ENCODE measurements at places on chromosomes 1 and 21. TPM values are rescaled to one million over a fixed set of nuclear protein-coding genes. Genes with fewer than 3 reads are reported as not detected.

DNA sequence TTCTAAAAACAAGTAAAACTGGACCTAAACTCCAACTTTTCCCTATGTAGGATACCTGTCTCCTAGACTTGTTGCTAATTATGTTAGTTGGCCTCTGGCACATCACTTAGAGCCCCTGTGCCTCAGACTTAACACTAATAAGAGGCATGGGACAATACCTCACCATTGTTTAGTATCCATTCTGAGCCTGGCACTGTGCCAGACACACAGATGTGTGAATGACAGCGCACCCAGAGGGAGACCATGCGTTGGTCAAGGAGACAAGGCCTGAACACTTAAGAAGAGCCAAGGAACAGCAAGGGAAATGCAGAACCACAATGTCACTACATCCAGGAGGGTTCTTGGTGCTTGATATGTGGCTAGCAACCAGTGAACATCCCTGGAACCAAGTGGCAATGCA lies 189.1 kb downstream of the FGGY start:
- H3K27me3 ChIP-seq: no peaks in the 10 kb centered on the region
- DNase-seq: no peak
- peaks cover 7% of the 10 kb centered on the region for H3K4me1 ChIP-seq
- H3K36me3 ChIP-seq: no peaks in the 10 kb centered on the region
- peak overlapping the region; percentile 71 for H3K27ac ChIP-seq
- no peak overlapping the region for H3K4me3 ChIP-seq

DNA sequence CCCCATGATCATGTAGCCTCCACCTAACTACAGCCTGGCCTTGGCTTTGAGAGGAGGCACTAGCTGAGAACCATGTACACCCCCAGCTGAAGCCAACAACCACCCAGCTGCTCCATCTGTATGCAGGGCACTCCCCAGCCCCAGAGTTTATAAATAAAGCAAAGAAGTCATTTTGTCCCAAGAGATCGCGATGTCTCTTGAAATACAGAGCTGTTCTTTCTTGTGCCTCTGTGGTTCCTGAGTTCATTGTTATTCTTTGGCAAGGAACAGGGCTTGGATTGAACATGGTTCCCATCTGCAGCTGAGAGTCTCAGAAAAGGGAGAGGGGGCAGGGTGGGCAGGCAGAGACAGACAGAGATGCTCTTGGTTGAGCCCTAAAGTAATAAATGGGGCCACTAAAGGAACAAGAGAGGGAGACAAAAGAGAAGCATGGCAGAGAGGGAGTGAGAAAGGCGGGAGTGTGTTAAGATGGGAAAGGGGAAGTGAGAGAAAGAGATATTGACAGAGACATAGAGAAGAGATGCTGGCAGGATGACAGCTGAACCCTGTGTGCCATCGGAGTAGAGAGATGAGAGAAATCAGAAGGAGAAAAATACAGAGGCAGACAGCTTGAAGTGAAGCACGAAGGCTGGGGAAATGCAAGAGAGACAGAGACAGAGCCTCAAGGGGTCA lies 63.3 kb downstream of the TNR start:
- H3K4me3 ChIP-seq: no peak overlapping the region
- H3K27me3 ChIP-seq: no peaks in the 10 kb centered on the region
- H3K27ac ChIP-seq: no peak overlapping the region
- no peaks in the 10 kb centered on the region for H3K4me1 ChIP-seq
- no peak for DNase-seq

Gene PAX7
- polyA plus RNA-seq: 0.06 TPM

DNA sequence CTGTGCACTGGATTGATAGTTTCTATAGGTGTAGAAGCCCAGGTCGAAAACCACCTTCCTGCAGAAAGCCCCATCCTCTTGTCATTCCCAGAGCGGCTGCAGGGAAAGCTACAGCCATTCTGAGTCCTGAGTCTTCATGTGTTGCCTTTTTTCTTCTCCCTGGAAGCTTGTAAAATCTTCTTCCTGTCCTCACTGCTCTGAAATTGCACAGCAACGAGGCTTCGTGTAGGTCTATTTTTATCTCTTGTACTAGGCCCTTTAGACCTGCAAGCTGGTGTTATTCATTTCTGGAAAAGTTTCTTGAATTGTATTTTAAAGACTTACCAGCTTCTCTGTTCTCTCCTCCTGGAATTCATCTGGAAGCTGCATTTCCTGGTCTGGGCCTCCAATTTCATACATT lies 44.2 kb upstream of the ETS2 start:
- peak overlapping the region; percentile 52 for H3K27ac ChIP-seq
- no peak for DNase-seq

Gene NBPF6
- not detected for polyA plus RNA-seq

DNA sequence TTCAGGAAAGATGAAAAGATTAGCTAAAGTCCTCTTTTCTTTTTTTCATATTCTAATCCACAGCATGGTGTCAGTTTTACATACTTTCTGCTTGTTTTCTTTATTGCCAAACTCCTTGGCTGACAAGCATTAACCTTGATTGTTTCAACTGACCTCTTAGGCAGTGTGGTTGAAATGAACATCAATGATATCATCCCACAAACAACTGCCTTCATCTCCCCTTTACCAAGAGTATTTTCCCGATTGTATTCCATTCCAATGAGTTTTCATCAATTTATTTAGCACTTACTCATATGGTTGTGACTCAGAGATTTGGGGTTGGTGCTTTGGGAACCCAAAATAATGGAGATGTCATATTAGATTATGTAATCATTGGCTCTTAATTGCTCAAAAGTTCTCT lies 71.8 kb downstream of the SPAG17 start:
- no peaks in the 10 kb centered on the region for H3K36me3 ChIP-seq
- no peak overlapping the region for H3K27ac ChIP-seq
- no peaks in the 10 kb centered on the region for H3K4me1 ChIP-seq
- no peak for DNase-seq
- no peaks in the 10 kb centered on the region for H3K27me3 ChIP-seq
- H3K4me3 ChIP-seq: no peak overlapping the region

All from large intestine (tissue), 12 donors.